ACHN (cell line): ENCODE measurements at places on chromosomes 12 and 14.

- DNase-seq = peak; percentile 41
Observed at GRCh38 chr12:71299541-71300376, 139.8 kb upstream of the LGR5 start.

- DNase-seq = no peak
Observed at GRCh38 chr12:132649226-132649945, 30.8 kb downstream of the P2RX2 start.

GRCh38 chr12:78562368-78563205 is 302.0 kb upstream of the SYT1 start:
- peak; percentile 47 for DNase-seq

- no peak for DNase-seq
Observed at GRCh38 chr12:8676651-8677050, 14.0 kb upstream of the MFAP5 start.

DNA sequence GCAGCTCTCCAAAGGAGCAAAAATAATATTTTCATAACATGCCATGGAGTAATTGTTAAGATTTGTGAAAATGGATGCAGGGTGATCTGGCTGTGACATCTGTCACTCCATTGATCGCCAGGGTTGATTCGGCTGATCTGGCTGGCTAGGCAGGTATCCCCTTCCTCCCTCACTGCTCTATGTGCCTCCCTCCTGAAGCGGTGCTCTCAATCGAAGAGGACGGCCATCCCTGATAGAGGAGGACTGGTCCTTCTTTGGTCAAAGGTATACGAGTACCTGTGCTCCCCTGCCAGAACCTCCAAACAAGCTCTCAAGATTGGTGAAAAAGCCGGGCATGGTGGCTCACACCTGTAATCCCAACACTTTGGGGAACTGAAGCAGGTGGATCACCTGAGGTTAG is 47.9 kb downstream of the VCPKMT start:
- DNase-seq = no peak

- DNase-seq = peak; percentile 88
Observed at GRCh38 chr12:57243521-57244311, 7.3 kb downstream of the STAC3 start.

GRCh38 chr12:100331871-100332270 is 25.0 kb upstream of the SLC17A8 start:
- DNase-seq = no peak

- no peak for DNase-seq
Observed at GRCh38 chr14:72567226-72567625, 326.7 kb downstream of the DPF3 start.

- peak; percentile 94 for DNase-seq
Observed at GRCh38 chr14:105481886-105482457, 4.7 kb upstream of the CRIP1 start.

DNA sequence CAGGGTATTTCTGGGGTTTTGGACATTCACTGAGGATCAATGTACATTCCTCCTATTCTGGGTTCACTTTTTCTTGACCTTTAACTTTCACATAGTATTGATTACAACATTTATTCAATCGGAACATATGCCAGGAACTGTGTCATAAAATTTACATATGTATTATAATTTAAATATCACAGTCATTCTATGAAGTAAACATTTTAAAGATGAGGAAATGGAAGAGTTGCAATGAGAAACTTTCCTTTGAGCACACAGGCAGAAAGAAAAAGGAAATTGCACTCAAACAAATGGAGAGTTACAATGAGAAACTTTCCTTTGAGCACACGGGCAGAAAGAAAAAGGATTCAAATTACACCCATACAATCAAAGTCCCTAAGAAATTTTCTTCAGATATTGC is 3.1 kb downstream of the MUCL1 start:
- DNase-seq = no peak

DNA sequence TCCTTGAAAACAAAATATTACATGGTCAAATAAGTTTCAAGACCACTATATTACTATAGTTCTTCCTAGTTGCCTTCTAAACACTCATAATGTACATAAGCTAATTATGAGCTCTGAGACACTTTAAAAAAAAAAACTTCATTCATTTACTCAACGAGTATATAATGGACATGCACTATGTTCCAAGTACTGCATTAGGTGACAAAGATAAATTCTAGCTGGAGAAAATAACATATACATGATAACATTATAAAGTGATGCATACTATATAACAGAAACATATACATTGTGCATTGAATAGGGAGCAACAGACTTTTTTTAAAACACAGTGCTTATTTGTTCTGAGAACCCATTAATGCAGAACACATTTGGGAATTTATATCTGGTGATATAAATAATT is 202.3 kb downstream of the NELL2 start:
- no peak for DNase-seq

- DNase-seq = peak; percentile 84
Observed at GRCh38 chr14:20455355-20456300, 602 bp downstream of the APEX1 start.
